ENCODE measurements at places on chromosomes 12 and 14. TPM values are rescaled to one million over a fixed set of nuclear protein-coding genes. Genes with fewer than 3 reads are reported as not detected.

The CFAP73 gene
- total RNA-seq, result not detected

The FOXN4 gene
- not detected for total RNA-seq

The TMEM119 gene
- total RNA-seq, result 0.77 TPM

The AQP2 gene
- not detected for total RNA-seq

The RND1 gene
- 3.9 TPM for total RNA-seq

The PTHLH gene
- not detected for total RNA-seq

The ADCY6 gene
- total RNA-seq, result not detected

The SSPN gene
- total RNA-seq, result 0.27 TPM

Data from naive thymus-derived CD8-positive, alpha-beta T cell (primary cell).